Type B pancreatic cell (in vitro differentiated cells): ENCODE measurements at places on chromosomes 6 and 20.

- H3K36me3 ChIP-seq = no peaks in the 10 kb centered on the region
- H3K27me3 ChIP-seq = peaks cover 92% of the 10 kb centered on the region
- no peaks in the 10 kb centered on the region for H3K4me1 ChIP-seq
- H3K4me3 ChIP-seq = peak overlapping the region; percentile 79
Measured at GRCh38 chr6:99614430-99615186, 8.0 kb downstream of the PRDM13 start.

- no peaks in the 10 kb centered on the region for H3K36me3 ChIP-seq
- DNase-seq = no peak
- H3K4me3 ChIP-seq = no peak overlapping the region
- peaks cover 3% of the 10 kb centered on the region for H3K27me3 ChIP-seq
- H3K4me1 ChIP-seq = peaks cover 13% of the 10 kb centered on the region
Measured at GRCh38 chr20:47927944-47928343, 142.7 kb upstream of the SULF2 start.

DNA sequence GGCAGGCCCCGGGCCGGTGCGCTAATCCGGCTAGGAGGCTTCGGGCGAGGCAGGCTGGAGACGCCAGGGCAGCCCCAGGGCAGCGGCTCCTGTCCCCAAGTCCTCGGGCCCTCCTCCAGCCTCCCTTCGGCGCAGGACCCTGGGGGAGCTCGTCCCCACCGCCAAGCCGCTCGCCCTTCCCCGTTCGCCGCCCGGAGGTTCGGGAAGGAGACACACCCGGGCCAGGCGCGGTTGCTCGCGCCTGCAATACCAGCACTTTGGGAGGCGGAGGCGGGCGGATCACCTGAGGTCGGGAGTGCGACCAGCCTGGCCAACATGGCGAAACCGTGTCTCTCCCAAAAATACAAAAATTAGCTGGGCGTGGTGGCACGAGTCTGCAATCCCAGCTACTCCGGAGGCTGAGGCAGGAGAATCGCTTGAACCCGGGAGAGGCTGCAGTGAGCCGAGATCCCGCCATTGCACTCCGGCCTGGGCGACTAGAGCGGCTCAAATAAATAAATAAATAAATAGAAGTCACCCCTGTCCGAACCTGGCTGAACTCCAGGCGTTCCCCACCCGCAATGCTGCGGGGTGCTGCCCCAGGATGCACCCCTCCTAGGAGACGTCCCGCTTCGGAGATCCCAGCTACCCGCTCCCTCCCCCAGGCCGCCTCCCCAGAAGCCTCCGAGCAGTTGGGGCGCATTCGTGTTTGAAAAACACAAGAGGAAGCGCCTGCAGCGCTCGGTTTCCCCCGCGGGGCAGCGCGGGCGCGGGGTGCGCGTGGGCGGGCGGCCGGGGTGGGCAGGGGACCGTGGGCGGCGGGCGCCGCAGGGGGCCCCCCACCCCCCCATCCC is 27.5 kb downstream of the SERPINB9 start:
- no peaks in the 10 kb centered on the region for H3K36me3 ChIP-seq
- no peak for DNase-seq
- H3K27ac ChIP-seq = peak overlapping the region; percentile 69
- H3K27me3 ChIP-seq = peaks cover 31% of the 10 kb centered on the region
- peaks cover 21% of the 10 kb centered on the region for H3K4me1 ChIP-seq
- H3K4me3 ChIP-seq = peak overlapping the region; percentile 87

GRCh38 chr20:52780462-52780861 is 191.7 kb upstream of the TSHZ2 start:
- H3K4me1 ChIP-seq = peaks cover 10% of the 10 kb centered on the region
- H3K27ac ChIP-seq = no peak overlapping the region
- peaks cover 3% of the 10 kb centered on the region for H3K27me3 ChIP-seq
- no peak for DNase-seq
- no peak overlapping the region for H3K4me3 ChIP-seq

GRCh38 chr20:7924692-7925091 is 15.6 kb downstream of the HAO1 start:
- no peak overlapping the region for H3K4me3 ChIP-seq
- H3K27me3 ChIP-seq = no peaks in the 10 kb centered on the region
- H3K4me1 ChIP-seq = no peaks in the 10 kb centered on the region
- no peak for DNase-seq
- no peak overlapping the region for H3K27ac ChIP-seq
- H3K36me3 ChIP-seq = no peaks in the 10 kb centered on the region

GRCh38 chr6:155010940-155011339 is 15.8 kb downstream of the TIAM2 start:
- peaks cover 22% of the 10 kb centered on the region for H3K4me1 ChIP-seq
- no peak overlapping the region for H3K27ac ChIP-seq
- H3K36me3 ChIP-seq = peaks cover 4% of the 10 kb centered on the region
- no peaks in the 10 kb centered on the region for H3K27me3 ChIP-seq
- no peak for DNase-seq

DNA sequence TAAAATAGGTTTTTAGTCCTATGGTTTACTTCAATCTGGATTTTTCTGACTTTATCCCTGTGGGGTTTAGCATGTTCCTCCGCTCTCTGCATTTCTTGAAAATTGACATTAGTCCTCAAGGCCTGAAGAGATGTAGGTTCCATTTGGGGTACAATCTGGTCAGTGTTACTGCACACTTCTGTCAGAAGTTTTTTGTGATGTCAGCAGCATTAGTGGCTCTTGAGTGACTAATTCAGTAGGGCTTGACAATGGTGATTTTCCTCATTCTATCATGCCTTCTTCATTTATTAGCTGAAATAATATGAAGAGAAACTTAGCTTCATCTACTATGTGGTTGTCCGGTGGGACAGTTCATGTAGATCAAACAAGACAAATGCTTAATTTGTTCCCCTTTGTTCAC is 114.6 kb downstream of the PDE10A start:
- no peaks in the 10 kb centered on the region for H3K36me3 ChIP-seq
- no peak for DNase-seq
- H3K27me3 ChIP-seq = no peaks in the 10 kb centered on the region
- H3K4me3 ChIP-seq = no peak overlapping the region

DNA sequence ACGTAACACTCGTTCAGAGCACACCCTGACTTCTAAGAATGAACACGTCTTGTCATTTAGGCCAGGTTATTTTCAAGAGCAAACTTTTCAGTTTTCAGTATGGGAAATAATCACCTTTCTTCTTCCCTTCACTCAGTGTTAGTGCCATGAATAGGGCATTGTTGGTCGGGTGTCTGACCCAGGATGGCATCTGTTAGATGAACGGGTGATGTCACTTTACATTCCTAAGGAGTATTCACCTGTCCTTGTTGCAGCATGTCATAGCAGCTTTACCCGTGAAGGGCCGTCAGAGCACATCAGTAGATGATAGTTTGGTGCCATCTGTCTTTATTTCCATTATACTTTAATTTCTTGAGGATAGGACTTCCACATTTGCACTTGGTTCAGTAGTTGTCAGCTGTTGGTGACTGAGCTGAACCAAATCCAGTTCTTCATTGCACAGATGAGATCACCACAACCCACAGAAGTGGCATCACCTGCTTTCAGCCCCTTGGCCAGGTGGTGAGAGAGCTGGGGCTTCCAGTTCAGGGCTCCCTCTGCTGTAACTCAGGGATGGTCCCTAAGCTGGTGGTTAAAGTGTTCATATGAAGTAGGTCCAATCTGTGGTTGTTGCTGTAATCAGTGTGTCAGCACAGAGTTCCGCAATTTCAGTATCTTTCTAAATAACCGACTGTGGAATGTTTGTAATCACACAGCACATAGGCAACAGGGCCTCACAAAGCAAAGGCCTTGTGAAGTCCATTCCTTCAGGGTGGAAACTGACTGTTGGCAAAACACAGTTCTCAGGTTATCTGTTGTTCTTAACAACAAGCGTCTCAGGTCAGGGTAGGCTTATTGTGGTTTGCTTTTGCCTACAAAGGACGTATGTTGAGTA is 68.2 kb downstream of the FAM120B start:
- H3K27ac ChIP-seq = no peak overlapping the region
- H3K4me3 ChIP-seq = no peak overlapping the region
- H3K36me3 ChIP-seq = peaks cover 28% of the 10 kb centered on the region
- DNase-seq = no peak

- peaks cover 69% of the 10 kb centered on the region for H3K27me3 ChIP-seq
- no peaks in the 10 kb centered on the region for H3K36me3 ChIP-seq
- no peak for DNase-seq
- H3K27ac ChIP-seq = no peak within 1 kb of the TSS
Measured at GRCh38 chr6:146028851-146029572, at the start of gene GRM1. Gene GRM1 (plus strand): TSS chr6:146029062. CDS start chr6:146029518, 456 bp downstream.

DNA sequence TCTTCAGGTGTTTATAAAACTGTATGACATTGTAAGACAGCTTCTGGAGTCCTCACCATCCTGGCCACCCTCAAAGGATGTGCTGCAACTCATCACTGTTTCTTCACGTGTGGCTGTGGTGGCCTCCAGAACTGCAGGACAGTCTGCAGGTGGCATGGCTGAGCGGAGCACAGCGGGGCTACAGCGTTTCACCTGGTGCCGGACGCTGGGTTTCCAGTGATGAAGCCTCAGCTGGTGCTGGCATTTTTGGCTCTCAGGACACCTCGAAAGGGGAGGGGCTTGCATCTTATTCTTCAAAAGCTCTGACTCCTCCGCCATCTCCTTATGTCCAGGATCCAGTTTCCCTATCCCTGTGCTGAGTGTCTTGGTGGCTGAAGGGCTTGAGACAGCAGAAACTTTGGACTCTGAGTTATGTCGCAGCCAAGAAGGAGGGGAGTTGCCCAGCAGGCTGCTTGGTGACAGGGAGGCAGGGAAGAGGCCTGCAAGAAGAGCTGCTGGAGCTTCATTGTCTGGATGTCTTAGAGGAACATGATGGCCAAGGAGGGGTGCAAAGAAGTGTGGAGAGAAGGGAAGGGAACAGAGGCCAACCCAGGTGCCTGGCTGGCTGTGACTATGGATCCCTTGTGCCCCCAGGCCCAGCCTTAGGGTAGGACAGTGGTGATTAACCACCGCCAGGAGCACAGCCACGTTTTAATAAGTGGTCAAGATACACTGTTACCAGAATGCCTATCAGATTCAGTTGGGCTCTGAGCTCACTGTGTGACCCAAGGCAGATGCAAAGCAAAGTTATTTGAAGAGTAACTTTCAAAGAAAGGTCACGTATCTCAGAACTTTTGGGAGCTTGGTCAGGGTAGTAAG is 58.7 kb downstream of the GTF2H5 start:
- H3K4me1 ChIP-seq = peaks cover 7% of the 10 kb centered on the region
- no peak overlapping the region for H3K4me3 ChIP-seq
- DNase-seq = no peak
